Stimulated activated CD8-positive, alpha-beta memory T cell treated with anti-CD3 and anti-CD28 coated beads, Interleukin-4, amount 100 ng/mL, for 1 hour (primary cell): ENCODE measurements at places on chromosomes 16 and 17.

DNA sequence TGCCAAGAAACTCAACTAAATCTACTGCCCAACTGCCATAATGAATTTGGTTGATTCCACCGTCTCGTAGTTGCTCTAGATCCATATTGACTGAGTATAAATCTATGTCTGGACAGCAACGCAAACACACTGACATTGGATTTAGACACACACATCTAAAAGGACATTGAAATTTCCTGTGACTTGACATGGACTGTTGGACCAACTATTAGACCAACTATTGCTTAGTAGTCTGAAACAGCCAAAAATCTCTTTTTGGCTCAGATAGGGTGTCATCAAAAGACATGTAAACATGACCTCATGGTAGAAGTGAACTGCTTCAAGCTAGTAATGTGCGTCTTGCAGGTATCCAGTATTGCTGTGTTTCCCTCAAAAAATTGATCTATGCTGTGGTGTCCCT, 31.3 kb downstream of the KIAA0513 start:
- no peak for DNase-seq

DNA sequence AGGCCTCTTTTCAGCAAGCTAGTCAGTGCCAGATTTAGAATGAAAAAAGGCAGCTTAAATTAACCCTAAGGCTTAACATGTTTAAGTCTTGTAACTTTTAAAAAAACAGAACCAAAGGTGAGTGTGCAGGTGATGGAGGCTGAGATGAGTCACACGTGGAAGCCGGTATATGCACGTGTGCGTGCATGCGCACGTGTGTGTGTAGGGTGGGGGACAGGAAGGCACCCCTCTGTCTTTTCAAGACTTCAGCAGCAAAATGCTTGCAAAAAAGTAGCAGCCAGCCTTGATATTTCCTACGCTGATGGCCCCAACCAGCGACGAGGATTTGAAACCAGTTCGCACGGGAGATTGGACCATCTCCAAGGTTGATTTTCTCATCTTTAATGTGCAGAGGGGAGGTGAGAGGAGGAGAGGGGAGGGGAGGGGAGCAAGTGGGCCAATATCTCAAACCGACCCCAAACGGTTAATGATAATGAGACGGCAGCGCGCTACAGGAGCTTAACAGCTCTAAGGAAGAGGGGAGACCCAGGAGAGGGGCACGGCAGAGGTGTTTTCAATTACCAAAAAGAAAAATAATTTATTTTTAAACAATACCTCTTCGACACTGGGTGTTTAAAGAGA, 154.7 kb downstream of the ZNF423 start:
- no peak for DNase-seq

GRCh38 chr17:57125406-57125805, 40.4 kb downstream of the AKAP1 start:
- DNase-seq = no peak

GRCh38 chr17:27635275-27635823, 4.4 kb downstream of the LGALS9 start:
- no peak for DNase-seq

- DNase-seq = no peak
Measured at GRCh38 chr16:16021988-16022682, 72.7 kb downstream of the ABCC1 start.
